ENCODE measurements at places on chromosomes 3 and 15.

DNA sequence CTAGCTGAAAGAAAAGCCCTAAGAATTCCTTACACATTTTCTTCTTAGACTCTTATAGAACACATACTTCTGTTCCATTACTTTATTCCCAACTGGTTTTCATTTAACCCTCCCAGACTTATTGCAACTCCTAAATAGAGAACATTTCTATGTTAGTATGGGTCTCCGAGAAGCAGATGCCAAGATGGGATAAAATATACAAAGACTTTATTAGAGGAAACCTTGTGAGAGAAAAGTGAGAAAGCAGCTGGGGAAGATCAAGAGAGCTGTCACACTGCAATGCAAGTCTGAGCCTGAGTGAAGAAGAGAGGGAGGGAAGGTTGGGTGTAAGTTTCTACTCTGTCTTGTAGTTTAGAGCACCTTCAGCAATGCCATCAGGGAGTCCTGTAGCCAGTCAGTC is 979.3 kb downstream of the IGSF11 start:
- DNase-seq: no peak

GRCh38 chr15:82540984-82541431 is 751 bp upstream of the RPS17 start:
- DNase-seq: no peak

DNA sequence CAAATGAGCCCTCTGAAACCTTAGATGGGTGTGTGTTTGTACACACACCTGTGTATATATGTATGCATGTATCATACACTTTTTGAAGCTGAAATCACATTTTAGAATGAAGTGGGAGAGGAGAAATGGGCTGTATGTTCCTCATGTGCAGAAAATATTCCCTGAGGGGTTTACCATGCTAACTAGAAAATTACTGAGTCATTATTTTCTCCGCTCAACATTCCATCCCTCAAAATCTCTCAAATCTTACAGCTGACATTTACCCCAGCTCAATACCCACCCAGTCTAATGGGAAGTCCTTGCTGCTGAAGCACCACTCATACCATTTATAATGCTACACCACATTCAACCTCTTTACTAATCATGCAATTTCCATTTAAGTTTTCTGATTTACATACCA is 138.6 kb downstream of the P2RY1 start:
- no peak for DNase-seq

DNA sequence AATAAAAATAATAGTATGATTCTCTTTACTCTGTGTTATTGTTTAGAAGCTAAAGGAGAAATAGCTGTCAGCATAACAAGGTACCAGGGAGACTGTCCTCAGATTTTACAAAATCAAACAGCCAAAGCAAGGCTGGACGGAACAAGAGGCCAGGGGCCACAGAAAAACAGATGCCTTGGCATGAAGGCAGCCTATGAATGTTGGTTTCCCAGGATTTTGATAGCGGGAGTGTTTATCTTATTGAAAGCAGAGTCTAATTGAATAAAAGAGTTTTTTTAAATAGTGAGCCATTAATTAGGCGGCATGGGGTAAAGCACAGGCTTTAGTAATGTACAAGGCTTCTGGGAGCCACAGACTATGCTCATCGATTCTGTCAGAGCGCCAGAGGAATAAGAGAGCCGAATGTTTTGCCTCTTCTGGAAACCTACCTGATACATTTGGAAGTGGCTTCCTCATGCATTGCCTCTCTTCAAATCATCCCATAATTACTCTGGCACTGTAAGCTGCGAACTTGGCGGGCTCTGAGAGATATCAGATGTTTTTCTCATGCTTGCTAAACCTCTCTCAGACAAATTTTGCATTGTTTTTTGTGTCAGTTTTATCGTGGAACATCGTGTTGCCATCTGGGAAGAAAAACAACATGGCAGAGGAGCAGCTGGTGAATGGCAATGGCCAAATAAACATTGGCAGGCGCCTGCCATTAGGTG is 30.4 kb upstream of the TMCO5A start:
- DNase-seq: no peak

DNA sequence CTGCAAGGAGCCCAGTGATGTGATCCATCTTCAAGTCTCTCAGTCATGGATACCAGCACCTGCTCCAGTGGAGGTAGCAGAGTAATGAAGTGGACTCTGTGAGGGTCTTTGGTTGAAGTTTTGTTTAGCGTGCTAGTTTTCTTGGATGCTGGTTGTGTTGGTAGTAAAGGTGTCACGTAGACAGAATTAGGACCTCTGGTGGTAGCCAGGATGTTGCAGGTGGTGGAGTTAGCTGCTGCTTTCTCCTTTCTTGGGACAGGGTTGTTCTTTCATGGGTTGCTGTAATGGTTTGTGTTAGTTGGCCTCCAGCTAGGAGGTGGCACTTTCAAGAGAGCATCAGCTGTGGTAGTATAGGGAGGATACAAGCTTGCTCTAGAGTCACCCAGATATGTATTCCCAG is 125.2 kb downstream of the ANXA2 start:
- DNase-seq: no peak

Data from stimulated activated effector memory CD8-positive, alpha-beta T cell treated with anti-CD3 and anti-CD28 coated beads, Interleukin-12 subunit alpha, Interleukin-12 subunit beta, amount 100 ng/mL, for 72 hours (primary cell).